ENCODE measurements at places on chromosomes 5 and 9. TPM values are rescaled to one million over a fixed set of nuclear protein-coding genes. Genes with fewer than 3 reads are reported as not detected.

Gene CDH9
- total RNA-seq: not detected

Gene NSMF
- total RNA-seq: 10.8 TPM

Gene INVS
- 45.4 TPM for total RNA-seq

Gene UAP1L1
- 15.7 TPM for total RNA-seq

Gene IL7R
- total RNA-seq: 67.9 TPM

Gene ANKRD18A
- total RNA-seq: not detected

Gene SLC34A1
- not detected for total RNA-seq

Gene SPATA31A3
- not detected for total RNA-seq

Gene SHOC1
- under 0.01 TPM for total RNA-seq

Gene PKN3
- 1.7 TPM for total RNA-seq

Gene FGF1
- total RNA-seq: 0.77 TPM

Gene ZNF622
- 42.6 TPM for total RNA-seq

Gene CRHBP
- total RNA-seq: 0.17 TPM

Gene KIF4B
- total RNA-seq: under 0.01 TPM

Gene WDR38
- total RNA-seq: not detected

Gene HACD4
- total RNA-seq: 12.3 TPM

Gene MELK
- 6.2 TPM for total RNA-seq

Gene PCDHA1
- under 0.01 TPM for total RNA-seq

Gene MAT2B
- 136 TPM for total RNA-seq
